Stimulated activated CD8-positive, alpha-beta memory T cell treated with anti-CD3 and anti-CD28 coated beads, Interleukin-2, amount 100 ng/mL, for 1 hour (primary cell): ENCODE measurements at places on chromosomes 11 and 22.
A peak's percentile ranks its signal among the peaks of the same experiment; 100 is the strongest.

DNA sequence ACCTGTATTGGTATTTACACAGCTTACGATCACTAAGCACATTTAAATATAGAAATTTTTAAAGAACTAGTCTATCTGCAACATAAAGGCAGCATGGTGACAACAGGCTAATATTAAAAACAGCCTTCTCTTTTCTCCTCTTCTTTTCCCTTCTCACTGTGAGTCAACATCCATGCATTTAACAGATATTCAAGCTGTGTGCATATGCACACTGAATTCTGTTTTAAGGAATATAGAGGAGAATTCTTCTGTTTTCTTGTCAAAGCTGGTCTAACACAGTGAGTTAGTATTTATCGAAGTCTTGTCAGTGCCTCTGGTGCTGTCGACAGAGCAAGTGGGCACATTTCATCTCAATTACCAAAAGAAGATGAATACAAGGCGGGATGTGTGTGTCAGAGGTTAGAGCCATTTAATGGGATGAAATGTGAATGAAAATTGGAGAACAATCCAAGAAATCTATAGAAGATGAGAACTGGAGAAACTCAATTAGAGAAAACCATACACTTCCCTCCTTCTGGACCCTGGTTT, 282.3 kb downstream of the FAT3 start:
- no peak for DNase-seq

DNA sequence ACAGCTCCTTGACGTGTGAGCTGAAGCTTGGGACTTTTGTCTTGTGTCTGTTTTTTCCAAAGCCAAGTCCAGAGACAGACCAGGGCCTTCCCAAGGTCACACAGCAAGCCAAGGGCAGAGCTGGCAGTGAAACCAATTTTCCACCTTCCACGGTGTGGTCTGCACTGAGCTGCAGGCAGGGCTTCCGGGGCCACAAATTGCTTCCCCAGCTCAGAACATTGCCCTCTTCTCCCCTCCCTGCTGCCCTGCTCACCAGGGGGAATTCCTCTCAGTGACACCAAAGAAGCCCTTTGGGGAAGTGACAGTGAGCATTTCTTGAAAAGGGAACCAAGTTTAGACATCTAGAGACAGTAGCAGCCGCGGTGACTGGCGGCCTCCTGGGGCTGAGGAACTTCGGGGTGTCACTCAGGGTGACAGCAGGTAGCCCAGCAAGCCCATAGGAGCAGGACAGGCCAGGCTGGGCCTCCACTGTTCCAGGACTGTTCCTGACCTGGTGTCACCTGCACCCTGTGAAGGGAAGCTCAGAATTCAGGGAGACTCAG, 9.2 kb downstream of the FXYD2 start:
- DNase-seq, result peak; percentile 54

DNA sequence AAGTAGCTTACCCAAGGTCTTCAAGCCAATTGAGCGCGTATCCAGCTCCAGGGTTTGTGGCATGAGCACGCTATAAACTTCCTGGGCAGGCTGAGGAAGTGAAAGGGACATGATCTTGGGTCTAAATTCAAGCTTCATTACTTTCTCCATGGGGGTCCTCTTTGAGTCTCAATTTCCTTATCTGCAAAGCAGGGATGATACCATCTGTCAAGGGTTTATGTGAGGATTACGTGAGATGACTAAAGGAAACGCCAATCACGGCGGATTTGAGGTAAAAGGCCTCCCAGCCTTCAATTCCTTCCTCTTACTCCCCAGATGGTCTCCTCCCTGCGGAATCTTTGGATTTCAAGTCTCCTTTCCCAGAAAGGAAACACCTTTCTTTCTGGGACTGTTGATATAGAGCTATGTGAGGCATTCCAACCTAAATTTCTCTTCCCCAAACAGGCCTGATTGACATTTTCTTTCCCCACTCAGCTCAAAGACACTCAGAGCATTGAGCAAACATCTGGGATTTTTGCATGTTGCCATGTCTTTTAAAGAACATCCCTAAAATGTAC, 474.4 kb downstream of the INSC start:
- no peak for DNase-seq

- peak; percentile 80 for DNase-seq
Observed at GRCh38 chr11:111870886-111871692, at the start of gene ALG9. Gene ALG9 (minus strand): TSS chr11:111871581. CDS start chr11:111871482, 99 bp downstream.

DNA sequence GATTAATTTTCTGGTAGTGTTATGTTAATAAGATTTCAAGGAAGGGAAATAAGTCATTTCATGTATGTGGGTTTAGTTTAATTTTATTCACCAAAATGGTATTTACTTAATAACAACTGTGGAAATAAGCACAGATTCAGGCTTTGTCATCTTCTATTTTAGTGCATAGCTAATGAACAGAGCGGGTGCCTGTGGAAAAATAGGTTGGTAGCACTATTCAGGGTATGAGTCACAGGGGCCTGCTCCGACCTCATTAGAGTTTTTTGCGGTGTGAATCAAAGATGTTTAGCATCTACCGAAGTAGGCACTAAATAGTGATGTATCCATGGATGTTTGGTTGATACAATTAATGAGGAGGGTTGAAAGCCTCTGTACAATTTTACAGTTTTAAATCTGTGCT, 78.2 kb downstream of the FAT3 start:
- DNase-seq, result no peak

GRCh38 chr22:44542561-44543222, 44.7 kb upstream of the RTL6 start:
- DNase-seq, result no peak

- no peak for DNase-seq
Observed at GRCh38 chr11:78038697-78039313, 15.7 kb upstream of the KCTD14 start.

DNA sequence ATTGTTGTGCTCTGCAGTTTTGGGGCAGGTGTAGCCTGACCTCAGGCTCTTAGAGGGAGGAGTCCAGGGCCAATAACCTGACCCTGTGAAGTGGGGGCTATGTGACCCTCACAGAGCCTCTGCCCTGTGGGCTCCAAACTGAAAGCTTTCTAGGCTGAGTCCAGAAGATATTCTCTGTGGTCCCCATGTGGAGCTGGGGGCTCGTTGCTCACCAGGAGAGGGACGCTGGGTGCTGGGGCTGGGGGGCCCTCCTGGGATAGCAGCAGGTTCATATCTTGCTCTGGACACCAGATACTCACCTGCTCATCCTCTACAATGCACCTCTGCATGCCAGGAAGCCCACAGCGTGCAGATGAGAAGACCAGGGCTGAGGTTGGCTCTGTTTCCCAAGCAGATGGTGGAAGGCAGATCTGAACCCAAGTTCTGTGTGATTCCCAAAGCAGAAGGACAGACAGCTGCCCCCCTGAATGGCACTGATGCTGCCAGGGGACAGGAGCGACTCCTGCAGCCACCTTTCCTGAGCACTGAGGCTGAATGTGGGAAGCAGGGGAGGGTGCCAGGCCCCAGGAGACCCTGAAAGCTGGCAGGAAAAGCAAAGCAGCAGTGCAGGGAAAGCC, 1022.0 kb downstream of the TBC1D22A start:
- DNase-seq, result no peak

DNA sequence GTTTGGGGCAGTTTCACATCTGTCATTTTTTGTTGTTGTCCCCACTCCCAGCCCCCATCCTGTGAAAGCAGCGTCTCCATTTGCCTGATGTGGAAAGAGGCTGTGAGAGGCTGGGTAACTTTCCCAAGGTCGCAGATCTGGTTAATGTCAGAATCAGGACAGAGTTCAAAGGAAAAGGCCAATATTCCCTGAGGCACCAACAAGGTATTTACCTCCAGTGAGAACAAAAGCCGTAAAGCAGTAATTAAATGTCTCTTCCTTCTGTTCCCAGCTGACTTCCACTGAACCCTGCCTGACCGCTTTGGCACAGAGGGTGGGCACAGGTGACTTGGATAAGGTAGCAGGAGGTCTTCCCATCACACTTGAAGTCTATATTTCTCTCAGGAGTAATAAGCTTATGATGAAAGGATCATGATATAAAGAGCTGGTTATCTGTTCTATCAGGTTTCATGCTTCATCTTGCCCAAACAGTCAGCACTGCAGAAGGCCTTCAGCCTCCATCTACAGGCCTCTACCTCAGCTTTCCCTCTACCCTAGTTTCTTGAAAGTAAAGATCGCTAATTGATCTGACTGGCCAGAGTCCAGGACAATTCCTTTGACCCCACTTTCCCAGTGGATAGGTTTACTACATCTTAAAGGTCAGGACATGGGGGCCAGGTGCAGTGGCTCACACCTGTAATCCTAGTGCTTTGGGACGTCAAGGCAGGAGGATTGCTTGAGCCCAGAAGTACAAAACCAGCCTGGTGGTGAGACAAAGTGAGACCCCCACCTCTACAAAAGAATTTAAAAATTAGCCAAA, 9.4 kb downstream of the C11orf91 start:
- DNase-seq, result no peak

- DNase-seq, result no peak
Observed at GRCh38 chr11:12725863-12726682, 51.9 kb downstream of the TEAD1 start.

DNA sequence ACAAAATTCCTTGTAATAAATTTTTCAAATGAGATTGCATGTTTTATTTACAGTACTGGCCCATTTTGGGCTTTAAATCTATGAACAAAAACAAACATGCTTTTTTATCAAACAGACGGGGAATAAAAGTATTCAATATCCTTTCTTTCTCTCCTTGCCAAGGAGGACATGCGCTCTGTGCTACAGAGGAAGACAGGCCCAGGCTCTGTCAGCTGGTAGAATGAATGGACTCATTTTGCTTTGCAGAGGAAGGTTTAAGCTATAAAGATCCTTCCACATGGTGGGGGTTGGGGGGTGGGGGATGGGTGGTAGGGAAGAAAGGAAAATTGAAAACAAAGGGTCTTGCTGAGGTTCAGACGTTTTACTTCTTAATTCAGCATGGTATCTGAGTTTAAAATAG, 575.6 kb downstream of the INSC start:
- no peak for DNase-seq

GRCh38 chr11:66002648-66003225, 434 bp downstream of the BANF1 start:
- no peak for DNase-seq

- DNase-seq, result no peak
Observed at GRCh38 chr11:131980888-131981668, 610.7 kb downstream of the NTM start.

DNA sequence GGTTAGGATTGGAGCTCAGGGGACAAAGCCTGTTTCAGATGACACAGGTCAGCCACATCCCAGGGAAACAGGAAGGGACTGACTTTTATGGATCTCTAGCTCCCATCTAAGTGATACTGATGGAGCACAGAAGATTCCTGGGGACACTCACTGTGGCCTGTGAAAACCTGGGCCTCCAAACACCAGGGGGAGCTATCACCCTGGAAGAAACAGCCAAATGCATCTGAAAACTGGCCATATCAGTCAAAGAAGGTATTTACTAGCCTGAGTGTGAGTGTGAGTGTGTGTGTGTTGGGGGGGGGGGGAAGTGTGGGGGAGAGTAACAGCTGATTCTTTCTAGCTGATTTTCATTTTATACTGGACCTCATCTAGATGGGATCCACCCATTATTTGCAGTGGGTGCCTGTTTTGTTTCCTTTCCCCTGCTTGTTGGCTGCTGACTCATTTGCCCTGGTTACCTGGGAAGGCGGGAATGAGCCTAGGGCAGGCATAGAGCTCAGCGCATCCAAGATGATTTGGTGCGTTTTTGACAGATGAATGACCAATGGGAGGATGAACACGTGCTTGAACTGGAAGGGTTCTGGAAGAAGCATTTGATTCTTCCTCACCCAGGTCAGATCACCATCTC, 284.0 kb downstream of the KIRREL3 start:
- DNase-seq, result no peak

- DNase-seq, result no peak
Observed at GRCh38 chr22:40385036-40385782, 14.8 kb downstream of the SGSM3 start.

DNA sequence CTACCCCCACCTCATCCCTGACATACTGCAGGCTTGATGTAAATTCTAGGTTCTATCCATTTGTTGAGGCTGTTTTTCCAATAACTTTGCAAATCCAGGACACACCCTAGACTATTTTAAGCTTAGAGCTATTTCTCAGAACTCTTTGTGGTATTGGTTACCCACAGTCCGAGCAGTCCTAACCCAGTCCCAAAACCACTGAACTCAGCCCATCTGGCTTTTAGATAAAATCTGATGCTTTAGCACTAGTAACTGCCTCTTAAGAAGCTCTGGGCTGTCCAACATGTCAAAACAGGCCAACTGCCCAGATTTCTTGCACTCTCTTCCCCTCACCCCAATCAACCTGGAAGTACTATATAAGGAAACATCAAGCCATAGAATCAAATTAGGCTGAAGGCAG, 344.4 kb upstream of the CADM1 start:
- no peak for DNase-seq

- no peak for DNase-seq
Observed at GRCh38 chr22:39727541-39727940, 157.0 kb downstream of the CACNA1I start.

DNA sequence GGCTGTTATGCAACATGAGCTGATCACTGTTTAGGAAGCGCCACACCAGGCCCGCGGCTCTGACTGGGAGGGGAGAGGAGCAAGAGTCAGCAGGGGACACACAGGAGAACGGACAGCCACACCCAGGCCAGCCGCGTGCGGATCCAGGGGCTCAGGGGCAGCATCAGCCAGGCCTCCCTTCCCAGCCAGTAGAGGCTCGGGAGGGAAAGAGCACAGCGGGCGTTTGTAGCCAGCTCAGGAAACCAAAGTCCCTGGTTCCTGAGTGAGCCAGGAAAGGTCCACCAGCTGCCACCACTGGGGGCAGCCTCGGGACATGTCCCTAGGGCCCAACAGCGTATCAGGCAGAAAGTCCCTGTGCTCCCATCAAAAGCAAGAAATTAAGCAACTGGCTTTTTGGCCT, 71.8 kb upstream of the PITPNB start:
- DNase-seq, result no peak

DNA sequence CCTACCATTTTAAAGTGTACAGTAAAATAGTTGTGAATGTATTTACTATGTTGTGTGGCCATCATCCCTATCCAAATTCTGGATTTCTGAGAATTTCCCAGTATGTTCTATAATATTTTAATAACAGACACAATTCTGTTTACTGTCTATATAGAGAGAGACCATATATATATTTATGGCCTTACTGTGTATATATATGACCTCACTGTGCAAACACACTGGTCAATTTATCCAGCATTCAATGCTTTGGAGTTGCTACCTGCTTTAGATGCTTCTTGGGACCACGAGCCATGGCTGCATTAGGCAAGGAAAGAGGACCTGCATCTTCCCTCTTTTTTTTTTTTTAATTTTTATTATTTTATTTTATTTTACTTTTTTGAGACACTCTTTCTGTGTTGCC, 40.2 kb downstream of the SWAP70 start:
- DNase-seq, result no peak

DNA sequence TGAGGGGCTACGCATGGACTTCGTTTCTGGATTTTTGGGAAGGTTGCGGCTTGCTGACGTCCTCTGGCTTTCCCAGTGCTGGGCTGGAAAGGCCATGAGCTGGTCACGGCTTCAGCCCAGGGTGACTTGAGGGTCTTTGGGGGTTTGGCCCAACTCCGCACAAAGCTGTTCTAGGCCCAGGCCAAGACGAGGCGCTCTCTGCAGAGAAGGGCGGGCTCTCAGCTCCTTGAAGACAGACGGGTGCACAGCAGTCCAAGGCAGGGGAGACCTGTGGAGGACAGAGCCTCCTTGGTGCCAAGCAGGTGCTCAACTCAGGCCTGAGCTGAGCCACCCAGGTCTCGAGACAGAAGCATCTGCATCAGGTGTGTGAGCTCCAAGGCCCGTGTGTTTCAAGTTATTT, 1003.7 kb downstream of the BRD1 start:
- no peak for DNase-seq

GRCh38 chr11:132943357-132943705, 589.0 kb downstream of the OPCML start:
- DNase-seq, result no peak

GRCh38 chr11:63920126-63920938, 3.4 kb upstream of the RCOR2 start:
- no peak for DNase-seq
